NCI-H82 (cell line): ENCODE measurements at places on chromosomes 2 and 18.

GRCh38 chr2:102110171-102110570 is 32.4 kb upstream of the IL1R1 start:
- DNase-seq, result no peak

- no peak for DNase-seq
Measured at GRCh38 chr2:227006189-227006897, 157.7 kb downstream of the COL4A4 start.

- no peak for DNase-seq
Measured at GRCh38 chr2:200279857-200280256, 26.6 kb upstream of the SPATS2L start.

DNA sequence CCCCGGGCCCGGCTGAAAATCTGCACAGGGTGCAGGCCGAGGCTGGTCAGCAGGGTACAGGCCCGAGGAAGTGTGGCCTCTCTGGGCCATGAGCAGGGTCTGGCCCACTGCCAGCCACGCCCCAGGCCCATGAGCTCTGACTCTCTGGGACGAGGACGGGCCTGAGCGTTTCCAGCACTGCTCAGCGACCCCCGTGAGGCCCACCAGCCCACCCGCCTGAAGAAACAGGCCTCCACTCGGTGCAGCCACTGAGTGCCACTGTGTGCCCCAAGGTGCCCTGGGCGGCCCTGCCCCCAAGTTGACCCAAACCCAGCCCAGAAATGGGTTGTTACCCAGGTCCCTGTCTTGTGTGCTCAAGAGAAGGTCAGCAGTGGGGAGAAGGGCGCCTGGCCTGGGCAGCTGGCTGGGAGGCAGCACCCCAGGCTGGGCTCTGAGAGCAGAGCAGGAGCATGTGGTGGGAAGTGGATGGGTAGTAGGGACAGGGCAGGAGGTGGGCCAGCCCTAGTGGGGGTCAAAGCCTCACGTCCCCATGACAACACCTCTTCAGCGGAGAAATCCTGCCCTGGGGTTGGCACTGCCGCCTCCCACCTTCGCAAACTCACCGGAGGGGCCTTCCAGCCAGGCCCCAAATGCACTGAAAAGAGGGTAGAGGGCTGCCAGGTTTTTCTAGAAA is 2.1 kb upstream of the SNED1 start:
- no peak for DNase-seq

GRCh38 chr2:213164263-213164662 is 12.9 kb upstream of the IKZF2 start:
- DNase-seq, result no peak

DNA sequence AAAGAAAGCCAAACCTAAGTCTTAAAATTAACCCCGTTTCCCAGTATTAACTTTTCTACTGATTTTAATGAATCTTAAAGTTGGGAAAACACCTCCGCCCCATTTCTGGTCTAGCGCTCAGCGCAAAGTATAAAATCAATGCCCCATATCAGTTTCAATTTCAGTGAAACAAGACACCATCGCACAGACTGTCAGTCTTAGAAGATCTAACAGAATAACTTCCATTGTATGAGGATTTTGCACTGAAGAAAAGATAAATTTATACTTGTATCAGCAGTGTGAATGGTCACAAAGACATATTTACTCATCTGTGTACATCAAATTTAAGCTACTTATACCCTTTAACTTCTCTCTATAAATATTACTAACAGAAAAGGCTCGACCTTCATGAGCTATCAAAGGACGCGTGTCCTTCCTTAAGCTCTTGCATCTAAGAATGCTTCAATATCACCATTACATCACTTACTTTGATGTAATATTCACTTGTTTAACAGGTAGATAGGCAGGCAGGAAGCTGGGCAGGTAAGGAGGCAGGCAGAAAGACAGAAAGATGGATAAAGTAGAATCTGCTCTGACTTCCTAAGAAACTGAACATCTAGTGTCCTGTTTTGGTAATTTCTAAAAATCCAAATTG is 183.0 kb downstream of the TCF4 start:
- DNase-seq, result no peak

- DNase-seq, result no peak
Measured at GRCh38 chr18:62170857-62171256, 16.0 kb downstream of the PIGN start.

DNA sequence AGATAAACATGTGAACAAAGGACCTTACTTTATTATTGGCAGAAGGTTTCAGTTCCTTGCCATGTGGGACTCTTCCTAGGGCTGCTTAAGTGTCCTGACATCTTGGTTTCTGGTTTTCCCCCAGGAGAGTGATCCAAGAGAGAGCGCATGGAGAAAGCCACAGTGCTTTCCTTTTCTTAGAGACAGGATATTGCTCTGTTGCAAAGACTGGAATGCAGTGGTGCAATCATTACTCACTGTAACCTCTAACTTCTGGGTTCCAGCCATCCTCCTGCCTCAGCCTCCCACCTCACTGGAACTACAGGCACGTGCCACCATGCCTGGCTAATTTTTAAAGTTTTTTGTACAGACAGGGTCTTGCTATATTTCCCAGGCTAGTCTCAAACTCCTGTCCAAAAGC is 38.1 kb upstream of the TCF7L1 start:
- no peak for DNase-seq

DNA sequence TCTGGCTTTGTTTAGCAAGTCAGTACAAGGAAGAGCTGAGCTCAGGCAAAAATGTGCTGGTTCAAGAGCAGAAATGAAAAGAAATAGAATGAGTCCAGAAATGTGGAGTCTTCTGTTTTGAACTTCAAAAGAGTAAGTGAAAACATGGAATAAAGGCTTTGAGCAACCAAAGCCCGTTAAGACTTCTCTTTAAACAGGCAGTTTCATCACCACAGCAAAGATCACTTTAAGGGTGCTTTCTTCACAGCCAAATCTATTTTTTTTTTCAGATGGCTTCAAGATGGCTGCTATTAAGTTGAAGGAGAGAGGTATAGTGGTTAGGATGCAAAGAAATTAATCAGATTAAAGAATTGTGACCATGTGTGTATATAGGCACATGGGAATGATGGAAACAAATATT is 2.0 kb upstream of the CHRNA1 start:
- no peak for DNase-seq
